NCI-H524 treated with DMSO at 0.1 percent for 48 hours (cell line): ENCODE measurements at places on chromosomes 1 and 21.

- DNase-seq, result no peak
Measured at GRCh38 chr1:23097316-23097715, 71.3 kb downstream of the LUZP1 start.

DNA sequence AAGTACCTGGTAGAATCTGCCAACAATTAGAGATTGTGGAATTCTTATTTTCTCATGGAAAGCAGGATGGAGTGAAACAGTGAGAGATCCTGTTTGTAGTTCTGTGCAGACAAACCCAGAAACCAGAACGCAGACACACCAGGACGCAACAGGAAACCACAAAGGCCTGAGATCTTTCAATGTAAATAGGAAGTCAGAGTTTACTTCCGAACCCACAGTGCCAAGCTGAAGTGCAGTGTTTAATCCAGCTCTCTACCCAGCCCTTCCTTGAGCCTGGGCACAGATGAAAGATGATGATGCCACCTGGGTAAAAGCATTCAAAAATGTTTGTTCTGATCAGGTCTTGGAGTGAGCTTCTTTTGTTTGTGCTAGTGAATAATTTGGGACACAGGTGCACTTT is 244.2 kb upstream of the HOOK1 start:
- no peak for DNase-seq

DNA sequence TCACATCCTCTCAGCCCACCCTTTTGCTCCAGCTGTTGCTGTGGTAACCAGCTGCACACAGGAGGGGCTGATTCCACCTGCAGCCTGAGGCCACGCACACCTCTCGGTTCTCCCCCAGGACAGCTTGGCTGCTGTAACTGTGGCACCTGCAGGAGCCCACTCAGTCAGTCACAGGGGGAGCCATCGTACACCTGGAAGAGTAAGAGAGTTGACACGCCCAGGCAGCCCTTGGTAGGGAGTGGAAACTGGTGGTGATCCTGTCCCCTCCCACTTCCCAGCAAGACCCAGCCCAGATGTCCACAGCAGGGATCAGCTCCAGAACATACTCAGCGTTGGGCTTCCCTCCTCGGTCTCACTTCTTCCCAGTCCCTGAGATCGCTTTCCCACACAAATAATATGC is 32.2 kb upstream of the BACE2 start:
- DNase-seq, result no peak

DNA sequence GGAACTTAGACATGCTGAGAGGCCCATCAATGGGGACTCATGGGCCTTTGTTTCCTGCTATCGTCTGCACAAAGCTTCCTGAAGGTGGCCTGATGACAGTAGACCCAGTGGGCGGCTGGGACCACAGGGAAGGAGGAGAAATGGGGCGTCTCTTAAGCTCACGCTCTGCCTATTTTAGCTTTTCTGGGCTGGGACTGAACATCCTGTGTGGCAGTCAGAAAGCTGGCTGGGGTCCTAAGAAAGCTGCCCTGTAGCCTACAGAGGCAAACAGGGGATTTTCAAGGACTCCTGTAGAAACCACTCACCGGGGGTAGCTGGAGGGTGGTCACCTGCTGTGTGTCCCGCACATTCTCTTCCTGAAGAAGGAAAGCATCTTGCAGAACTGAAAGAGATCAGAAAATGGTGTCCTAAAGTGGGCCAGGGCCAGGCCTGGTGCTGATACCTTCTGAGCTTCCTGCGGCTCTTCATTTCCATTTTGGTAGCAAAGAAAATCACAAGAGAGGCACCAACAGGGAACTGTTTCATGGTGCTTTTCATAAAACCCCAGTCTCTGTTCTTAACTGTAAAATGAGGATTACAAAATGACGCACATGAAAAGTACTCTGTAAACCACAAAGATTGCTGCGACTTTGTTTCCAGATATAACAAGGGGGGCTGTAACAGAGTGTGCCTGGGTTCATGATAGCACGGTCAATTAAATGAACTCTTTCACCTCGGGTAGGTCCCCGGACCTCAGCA is 8.6 kb downstream of the ZNF496 start:
- DNase-seq, result no peak

DNA sequence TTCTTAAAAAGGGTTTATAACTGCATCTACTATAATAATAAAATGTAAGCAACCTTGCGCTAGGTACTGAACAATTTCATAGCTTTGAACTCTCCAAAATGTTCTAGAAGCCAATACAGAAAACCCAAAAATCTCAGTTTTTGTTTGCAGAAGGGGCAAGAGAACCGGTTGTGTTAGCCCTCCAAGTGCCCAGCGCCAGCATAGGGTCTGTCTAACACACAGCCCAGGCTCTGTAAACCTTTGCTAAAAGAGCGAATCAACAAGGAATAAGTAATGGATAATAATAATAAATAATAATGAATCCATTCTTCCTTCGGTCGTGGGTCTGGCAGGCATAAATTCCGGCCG is 333 bp upstream of the CHAF1B start:
- DNase-seq, result no peak

GRCh38 chr21:34320011-34320410 is 43.8 kb upstream of the KCNE2 start:
- DNase-seq, result no peak

- no peak for DNase-seq
Measured at GRCh38 chr21:27425574-27425973, 458.7 kb upstream of the ADAMTS5 start.

DNA sequence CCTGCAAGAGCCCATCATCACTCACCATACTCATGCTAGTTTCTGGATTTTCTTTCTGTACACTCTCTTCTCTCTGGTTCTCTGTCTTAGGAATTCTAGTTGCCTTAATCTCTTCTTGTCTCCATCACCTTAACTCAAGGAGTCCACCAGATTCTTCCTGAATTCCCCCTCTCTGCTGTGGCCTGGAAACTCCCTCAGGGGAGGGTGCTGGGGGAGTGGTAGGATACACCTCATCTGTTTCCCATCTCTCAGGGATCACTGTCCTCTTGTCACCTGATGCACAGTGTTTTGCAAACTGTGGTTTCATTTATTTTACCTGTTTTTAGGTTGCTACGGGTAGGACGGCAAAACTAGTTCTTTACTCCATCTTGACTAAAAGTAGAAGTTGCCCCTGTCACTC is 6.6 kb upstream of the GNG12 start:
- DNase-seq, result no peak

GRCh38 chr1:221696027-221696426 is 45.9 kb downstream of the DUSP10 start:
- DNase-seq, result no peak

- peak; percentile 53 for DNase-seq
Measured at GRCh38 chr1:169044971-169045370, 61.5 kb upstream of the ATP1B1 start.

- DNase-seq, result no peak
Measured at GRCh38 chr1:56696663-56697062, 51.5 kb downstream of the PRKAA2 start.

DNA sequence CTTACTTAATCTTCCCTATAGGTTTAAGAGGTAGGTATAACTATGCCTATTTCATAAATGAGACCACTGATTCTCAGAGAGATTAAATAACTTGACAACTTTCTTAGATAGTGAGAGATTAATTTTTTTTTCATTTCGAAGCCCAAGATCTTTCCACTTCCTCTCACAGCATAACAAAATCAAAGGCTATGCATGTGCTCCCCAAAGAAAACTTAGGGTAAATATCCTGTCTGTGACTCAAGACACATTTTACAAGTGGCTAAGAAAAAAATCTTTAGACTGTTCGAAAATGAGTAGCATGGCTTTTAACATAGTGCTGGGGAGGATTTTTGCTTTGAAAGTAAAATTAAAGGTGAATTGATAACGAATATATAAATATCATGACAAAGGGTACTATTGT is 8.2 kb upstream of the C1orf141 start:
- no peak for DNase-seq

DNA sequence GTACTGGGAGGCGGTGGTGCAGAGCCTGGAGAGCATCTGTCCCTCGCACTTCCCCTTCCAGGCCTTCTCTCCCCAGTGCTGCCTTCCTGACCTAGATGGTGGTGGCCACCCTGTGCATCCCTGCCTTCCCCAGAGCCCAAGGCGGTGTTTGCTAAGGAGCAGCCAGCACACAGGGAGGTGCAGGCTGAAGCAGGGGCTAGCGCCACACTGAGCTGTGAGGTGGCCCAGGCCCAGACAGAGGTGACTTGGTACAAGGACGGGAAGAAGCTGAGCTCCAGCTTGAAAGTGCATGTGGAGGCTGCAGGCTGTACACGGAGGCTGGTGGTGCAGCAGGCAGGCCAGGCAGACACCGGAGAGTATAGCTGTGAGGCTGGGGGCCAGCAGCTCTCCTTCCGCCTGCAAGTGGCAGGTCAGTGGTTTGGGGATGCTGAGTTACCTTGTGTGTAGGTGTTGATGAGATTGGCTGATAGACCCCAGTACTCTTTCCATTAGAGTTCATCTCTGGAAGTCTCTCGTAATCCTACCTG is 51.6 kb downstream of the OBSCN start:
- no peak for DNase-seq

- no peak for DNase-seq
Measured at GRCh38 chr1:2821966-2822620, 20.6 kb upstream of the TTC34 start.

- peak; percentile 59 for DNase-seq
Measured at GRCh38 chr1:183548116-183548515, 42.1 kb downstream of the NCF2 start.

DNA sequence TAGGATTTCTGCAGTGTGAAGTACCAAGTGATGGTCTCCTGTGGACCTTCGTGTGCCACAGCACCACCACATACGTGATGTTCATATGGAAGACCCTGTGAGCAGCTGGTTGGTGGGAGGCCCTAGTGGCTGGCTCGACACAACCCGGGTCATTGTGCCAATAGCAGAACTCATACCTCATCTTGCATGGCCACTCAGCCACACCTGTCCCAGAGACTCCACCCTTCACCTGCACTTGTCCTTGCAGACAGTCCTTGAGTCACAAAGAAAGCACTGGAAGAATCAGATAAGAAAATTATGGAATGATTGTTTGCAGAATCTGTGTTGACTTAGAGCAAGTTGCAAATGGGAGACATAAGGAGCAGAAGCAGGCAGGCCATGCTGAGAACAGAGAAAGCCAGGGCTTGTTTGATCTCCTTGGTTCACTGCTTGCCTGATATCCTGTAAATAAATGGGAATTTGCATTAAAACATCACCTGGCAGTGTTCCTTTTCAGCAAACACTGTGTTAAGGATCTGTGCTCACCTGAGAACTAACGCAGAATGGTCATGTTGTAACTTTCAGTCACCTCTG is 307.7 kb downstream of the SIPA1L2 start:
- no peak for DNase-seq

DNA sequence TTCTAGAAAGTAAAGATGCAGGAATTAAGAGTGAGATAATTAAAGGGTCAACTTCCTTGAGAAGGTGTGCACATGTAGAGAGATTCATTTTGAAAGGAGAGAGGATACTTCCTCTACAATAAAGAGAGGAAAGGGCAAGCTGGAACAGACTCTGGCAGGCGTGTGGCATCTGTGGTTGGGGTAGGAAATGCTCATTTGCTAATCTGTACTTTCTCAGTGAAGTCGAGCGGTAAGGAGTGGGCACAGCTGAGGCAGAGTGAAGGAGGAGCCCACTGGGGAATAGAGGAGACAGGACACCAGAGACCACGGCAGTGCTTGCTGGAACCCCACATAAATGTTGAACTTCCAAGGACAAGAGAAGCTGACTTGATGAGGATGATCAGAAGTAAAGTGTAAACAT is 49.1 kb downstream of the PCSK9 start:
- DNase-seq, result no peak

GRCh38 chr1:207036865-207037264 is 4.3 kb upstream of the C1orf116 start:
- DNase-seq, result no peak

DNA sequence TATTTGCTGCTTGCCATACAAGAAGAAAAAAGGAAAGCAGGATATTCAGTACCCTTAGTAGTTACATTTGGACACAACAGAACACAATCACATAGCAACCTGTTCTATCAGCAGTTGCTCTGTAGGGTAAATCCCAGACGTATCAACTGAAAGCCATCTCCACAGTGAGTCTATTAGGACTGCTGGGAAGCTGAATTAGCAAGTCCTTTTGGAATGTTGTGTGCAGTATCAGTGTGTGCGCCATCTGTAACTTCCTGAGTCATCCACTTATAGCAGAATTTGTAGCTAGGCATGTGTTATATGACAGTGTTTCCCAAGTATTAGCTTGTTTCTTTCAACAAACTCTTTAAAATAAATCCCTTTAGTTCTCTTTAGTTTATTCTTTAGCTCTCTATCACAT is 21.3 kb downstream of the CCDC30 start:
- DNase-seq, result peak; percentile 8

DNA sequence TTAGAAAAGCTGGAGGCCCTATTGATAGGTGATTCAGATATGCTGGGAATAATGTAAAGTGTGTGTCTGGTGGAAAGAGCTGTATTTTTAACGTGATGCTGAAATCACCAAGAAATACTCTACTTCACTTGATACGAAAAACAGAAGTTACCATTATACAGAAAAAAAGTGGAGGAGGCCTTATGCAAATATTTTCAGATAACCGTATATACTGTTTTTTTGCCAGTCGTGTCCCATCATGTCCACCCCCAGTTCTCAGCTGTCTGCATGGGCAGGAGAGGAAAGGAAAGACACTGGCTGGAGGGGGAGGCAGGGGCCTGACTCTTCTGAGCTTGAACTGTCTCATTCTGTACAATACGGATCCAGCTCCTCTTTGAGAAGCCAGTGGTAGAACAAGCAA is 51.1 kb downstream of the KCNJ6 start:
- no peak for DNase-seq

DNA sequence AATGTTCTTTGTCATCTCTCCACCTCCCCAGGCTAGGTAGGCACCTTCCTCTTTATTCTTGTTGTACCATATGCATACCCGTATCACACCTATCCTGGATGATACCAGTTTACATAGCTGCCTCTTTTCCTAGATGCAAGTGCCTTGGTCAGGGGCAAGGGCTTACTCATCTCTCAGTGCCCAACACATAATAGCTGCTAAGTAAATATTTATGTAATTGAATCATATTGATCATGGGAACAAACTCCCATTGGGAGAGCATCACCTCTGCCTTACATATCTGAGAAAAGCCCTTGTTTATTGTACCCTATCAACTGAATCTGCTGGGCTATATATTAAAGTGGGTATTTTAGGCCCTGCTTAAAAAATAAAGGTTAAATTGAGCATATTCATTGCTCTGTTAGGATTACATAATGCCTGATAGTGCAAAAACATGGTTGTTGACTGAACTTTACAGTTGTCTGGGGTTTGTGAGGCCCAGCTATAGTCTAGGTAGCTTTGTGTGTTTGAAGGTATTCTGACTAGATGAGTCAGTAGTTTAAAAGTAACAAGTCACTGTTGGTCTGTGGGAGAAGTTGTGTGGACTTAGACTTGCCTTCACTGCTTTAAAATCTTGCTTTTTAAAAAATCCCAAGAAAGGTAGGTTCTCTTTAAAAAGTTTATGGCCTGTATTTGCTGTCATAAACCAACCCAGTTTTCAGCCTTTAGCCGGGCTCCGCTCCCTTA is 82.6 kb downstream of the OLFML2B start:
- no peak for DNase-seq

DNA sequence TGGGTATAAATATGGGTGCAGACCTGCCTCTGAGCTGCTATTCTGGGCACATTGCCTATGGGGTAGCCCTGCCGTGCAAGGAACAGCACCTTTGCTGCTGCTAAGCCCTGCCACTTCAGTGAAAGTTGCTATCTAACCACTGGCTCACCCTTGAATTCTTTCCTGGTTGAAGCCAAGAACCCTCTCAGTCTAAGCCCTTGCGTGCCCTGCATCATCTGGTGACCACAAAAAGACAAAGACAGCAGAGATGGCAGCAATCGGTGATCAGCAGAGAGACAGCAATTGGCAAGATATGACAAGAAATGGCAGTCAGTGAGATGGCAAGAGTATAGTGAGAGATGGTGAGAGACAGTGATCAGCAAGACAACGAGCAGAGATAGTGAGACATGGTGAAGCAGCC is 418.3 kb downstream of the MATN1 start:
- no peak for DNase-seq
